ENCODE measurements at places on chromosomes 11 and 22. TPM values are rescaled to one million over a fixed set of nuclear protein-coding genes. Genes with fewer than 3 reads are reported as not detected.

The CECR2 gene
- not detected for polyA plus RNA-seq

The ART1 gene
- not detected for polyA plus RNA-seq

The FAM83F gene
- polyA plus RNA-seq: not detected

The TENM4 gene
- polyA plus RNA-seq: under 0.01 TPM

The OR10A2 gene
- polyA plus RNA-seq: not detected

The TMEM191C gene
- 2.9 TPM for polyA plus RNA-seq
